NAMALWA (cell line): ENCODE measurements at places on chromosomes 2 and 18.
A peak's percentile ranks its signal among the peaks of the same experiment; 100 is the strongest.

- DNase-seq: no peak
These were observed 122.4 kb upstream of the SLC1A4 start for GRCh38 chr2:64866797-64867196.

DNA sequence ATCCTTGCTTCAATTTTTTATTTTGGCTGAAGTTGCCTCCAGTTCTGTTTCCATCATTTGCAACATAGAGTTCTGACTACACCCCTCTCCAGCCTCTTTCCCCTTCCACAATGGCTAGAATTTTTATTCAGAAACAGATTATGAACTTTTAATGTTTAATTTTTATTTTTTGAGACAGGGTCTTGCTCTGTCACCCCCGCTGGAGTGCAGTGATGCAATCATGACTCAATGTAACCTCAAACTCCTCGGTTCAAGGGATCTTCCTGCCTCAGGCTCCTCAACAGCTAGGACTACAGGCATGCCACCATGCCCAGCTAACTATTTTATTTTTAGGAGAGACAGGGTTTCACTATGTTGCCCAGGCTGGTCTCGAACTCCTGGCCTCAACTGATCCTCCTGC lies 2.8 kb downstream of the NTSR2 start:
- no peak for DNase-seq

GRCh38 chr18:76412010-76412817 lies 82.8 kb downstream of the ZNF516 start:
- DNase-seq: no peak

- DNase-seq: no peak
These were observed 73.6 kb downstream of the DDX1 start for GRCh38 chr2:15665067-15665942.

DNA sequence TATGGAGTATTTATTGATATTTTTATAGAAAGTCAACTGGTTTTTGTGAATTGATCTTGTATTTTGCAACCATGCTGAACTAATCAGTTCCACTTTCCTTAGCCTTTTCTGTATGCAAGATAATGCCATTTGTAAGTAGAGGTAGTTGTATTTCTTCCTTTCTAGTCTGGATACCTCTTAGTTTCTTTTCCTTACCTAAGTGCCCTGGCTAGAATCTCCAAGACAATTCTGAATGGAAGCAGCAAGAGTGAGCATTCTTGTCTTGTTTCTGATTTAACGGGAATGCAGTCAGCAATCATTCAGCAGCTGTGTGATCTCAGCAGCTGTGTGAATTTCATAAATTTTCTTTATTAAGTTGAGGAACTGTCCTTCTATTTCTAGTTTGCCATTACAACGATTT lies 73.4 kb downstream of the NRXN1 start:
- DNase-seq: no peak

DNA sequence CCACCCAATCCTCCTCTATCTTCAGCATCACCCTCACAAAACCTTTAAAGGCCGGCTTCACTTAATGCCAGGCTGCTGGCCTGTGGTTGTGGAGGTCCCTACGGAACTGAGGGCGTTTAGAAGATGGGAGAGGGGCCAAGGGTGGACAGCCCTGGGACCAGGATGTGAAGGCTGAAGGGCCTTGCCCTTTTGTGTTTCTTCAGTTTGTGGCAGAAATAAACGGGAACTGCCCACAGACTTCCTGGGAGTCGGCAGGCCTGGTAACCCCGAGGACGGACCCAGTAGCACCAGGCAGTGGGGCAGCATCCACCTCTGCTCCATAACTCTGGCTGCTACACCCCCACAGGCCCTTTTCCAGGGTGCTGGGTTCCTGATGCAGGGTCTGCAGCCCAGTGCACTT lies 51.3 kb downstream of the LYPD1 start:
- no peak for DNase-seq

DNA sequence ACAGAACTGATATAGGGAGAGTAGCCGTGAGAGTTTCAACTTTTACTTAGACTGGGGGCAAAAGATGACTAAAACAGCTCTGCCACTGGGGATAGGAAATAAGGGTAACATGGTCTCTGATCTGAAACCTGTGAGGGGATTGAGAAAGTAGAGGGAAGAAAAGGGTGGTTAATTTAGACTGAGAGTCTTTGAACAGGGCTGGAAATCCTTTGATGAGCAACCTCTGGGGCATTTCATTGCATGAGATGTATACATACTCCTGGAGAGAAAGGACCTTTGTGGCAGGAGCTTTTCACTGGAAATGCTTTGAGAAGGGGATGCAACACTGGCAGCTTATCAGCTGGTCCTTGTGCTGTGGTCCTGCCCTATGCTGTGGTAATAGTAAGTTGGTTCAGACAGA lies 9.4 kb downstream of the GALNT1 start:
- DNase-seq: no peak

- DNase-seq: no peak
These were observed 1245.1 kb upstream of the LRRTM1 start for GRCh38 chr2:81549646-81550045.

DNA sequence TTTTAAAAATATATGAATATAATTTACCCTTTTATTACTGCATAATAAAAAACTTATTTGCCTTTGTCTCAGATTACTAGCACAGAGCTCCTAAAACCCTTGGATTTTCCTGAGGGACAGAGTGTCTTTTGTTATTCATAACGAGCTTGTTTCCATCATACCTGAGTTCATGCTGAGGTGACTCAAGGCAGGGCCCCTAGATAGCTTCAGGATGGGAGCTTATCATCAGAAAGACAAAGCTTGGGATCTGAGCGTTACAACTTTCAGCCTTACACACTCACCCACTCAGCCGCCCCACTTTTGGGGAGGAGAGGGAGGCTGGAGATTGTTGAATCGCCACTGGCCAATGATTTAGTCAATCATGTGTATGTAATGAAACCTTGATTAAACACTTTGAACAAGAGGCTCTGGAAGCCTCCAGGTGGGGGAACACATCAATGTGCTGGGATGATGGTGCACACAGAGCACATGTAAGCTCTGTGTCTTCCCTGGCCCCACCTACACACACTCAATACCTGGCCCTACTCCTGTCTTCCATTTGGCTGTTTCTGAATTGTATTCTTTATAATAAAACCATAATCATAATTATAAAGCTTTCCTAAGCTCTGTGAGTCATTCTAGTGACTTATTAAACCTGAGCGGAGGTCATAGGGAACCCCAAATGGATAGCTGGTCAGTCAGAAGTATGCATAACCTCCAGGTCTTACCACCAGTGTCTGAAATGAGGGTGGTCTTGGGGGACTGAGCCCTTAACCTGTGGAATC lies 28.5 kb upstream of the DNAH7 start:
- no peak for DNase-seq

DNA sequence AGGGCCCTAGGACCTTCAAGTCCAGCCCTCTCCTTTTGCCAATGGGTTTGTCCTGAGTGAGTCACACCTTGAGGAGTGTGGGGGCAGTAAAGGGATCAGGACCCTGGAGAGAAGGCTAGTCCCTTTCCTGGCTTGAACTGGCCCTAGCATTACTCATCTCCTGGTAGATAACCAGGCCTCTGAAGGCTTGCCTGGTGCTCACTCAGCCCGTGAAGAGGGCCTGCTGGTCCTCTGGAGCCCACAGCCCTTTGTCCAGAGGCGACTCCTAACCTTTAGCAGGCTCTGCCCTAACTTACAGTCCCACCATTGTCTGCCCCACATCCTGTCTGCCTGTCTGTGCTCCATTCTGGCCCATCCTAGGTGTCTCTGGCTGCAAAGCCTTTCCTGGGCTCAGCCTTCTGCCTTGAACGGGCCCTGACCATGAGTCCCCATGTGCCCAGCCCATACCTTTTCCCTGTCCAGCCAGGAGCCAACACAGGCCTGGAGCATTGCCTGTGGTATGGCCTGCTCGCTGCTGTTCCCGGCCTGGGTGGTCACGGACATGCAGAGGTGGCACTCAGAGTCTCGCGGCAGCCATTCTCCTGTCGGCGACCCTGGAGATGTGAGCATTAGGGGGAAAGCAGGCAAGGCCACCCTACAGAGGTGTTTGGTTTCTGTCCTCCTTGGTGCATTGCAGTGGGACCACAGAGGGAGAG lies 5.0 kb downstream of the SFTPB start:
- DNase-seq: no peak

DNA sequence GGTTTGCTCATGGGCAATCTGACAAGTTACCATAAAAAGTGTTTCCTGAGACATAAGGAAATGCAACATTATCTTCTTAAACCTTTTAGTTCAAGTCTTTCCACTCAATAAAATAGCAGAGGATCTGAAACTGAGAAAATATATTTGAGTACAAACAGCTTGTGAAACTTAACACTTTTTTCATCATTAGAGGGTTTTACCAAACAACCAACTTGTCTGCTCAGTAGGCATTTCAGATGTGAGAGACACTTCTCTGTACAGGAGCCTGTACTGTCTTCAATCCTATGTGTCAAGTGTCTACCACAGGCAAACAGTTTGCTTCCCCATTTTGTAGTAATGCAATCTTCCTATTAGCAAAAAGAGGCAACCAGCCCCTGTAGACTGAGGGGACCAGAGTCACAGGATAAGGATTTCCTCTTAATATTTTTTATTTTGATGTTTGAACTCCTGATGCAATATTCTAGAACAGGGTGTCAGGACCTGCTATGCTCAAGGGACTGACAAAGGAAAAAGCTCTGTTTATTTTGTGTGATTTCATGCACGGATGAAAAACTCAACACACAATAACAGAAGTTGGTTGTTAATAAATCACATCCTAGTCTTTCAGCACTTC lies 159.1 kb upstream of the LHCGR start:
- DNase-seq: no peak

DNA sequence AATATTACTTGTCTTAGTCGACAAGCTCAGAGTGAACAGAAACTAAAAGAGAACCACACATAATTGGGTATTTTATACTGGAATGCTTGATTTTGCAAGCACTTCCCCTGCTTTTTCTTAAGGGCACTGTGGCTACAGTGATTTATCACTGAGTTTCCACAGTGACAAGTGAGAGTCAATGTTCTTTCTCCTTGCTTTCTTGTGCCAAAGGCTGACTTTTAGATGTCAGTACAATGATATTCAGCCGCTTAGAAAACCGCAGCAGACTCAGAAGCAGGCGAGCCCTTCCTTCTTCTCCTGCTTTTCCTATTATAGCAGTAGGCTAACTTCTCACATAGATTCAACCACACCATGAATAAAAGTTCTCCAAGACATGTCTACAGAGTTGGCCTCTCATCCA lies 1603.6 kb upstream of the NXPH2 start:
- DNase-seq: no peak

GRCh38 chr2:121149384-121149783 lies 135.6 kb downstream of the TFCP2L1 start:
- no peak for DNase-seq

- DNase-seq: no peak
These were observed 2.0 kb downstream of the RAPH1 start for GRCh38 chr2:203532957-203533658.

- no peak for DNase-seq
These were observed 208.2 kb downstream of the SPP2 start for GRCh38 chr2:234258562-234259141.

DNA sequence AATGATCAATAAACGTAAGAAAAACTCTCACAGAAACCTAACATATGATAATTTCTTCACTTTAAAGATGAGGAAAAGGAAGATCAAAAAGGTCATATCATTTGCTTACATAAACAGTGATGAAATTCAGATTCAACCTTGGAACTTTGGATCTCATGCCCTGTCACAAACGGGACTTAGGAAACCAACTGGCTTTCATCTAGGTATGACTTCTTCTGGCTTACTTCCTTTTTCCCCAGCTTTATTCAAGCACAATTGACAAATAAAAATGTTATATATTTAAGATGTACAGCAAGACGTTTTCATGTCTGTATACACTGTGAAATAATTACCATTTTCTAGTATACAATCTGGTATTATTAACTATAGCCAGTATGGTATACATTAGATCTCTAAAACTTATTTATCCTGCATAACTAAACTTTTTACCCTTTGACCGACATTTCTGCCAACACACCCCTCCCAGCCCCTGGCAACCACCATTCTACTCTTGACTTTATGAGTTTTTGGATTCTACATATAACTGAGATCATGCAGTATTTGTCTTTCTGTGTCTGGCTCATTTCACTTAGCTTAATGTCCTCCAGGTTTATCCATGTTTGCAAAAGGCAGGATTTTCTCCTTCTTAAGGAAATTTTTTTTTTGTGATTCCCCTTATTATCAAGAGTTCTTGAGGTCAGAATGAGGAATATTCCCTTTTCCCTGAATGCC lies 46.0 kb upstream of the COBLL1 start:
- no peak for DNase-seq

- DNase-seq: no peak
These were observed 137.1 kb upstream of the CCDC150 start for GRCh38 chr2:196502386-196502785.

- DNase-seq: peak; percentile 84
These were observed 901 bp downstream of the ICA1L start for GRCh38 chr2:202870431-202871299.

- DNase-seq: peak; percentile 33
These were observed 55.7 kb downstream of the INO80C start for GRCh38 chr18:35441857-35442595.

DNA sequence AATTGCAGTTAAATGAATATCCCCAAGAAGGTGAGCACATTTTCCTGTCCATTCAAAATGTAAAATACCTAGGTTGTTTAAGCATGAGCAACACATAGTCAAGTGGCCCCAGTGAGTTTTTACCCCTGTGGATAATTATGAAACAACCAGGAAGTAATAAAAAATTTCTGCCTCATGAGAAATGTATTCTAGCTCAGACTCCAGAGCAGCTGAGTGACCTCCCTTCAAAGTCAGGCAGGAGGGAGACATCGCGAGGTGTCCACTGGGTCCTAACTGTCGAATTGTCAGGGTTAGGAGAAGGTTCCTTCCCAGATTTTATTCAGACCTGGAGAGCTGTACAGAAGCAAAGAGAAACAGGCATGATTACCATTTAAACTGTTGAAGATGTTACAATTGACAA lies 416.6 kb upstream of the SMIM21 start:
- DNase-seq: no peak

DNA sequence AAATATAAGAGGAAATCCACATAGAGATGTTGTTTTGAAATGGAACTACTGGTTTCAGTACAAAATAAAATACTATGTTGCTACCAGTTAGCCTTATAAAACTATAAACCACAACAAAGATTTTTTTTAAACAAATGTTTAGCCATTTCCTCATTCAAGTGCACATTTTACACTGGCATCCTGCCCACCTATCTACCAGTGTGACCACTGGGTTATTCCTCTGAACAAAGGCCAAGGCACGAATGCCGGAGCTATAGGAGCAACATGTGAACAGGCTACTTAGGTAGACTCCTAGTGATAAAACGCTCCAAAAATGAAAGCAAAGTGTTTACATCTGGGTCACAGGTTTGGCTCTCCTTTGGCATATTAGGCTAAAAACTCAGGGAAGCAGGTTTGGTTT lies 31.8 kb upstream of the SULT1C4 start:
- DNase-seq: no peak
